ENCODE measurements at places on chromosomes 1 and 21.
A peak's percentile ranks its signal among the peaks of the same experiment; 100 is the strongest.

DNA sequence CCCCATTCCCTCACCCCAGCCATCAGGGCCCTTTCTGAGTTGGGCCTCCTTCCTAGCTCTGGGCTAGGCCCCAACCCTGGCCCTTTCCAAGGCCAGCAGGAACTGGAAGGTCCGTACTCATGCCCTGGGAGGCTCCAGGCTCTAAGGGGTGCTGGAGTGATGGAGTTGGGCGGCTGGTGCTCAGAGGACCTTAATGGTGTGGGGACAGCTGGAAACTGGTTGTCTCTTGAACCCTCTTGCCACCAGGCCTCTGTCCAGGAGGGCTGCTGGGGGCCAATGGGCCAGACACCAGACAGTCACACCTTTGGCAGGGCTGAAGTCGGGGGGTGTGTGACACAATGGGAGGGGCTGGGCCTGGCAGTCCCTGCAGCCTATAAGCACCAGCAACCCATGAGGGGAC lies 9.2 kb upstream of the PADI1 start:
- DNase-seq = no peak

GRCh38 chr1:21496063-21496462 lies 13.2 kb upstream of the ALPL start:
- no peak for DNase-seq

GRCh38 chr1:23908453-23909341 lies 4.5 kb downstream of the CNR2 start:
- DNase-seq = no peak

DNA sequence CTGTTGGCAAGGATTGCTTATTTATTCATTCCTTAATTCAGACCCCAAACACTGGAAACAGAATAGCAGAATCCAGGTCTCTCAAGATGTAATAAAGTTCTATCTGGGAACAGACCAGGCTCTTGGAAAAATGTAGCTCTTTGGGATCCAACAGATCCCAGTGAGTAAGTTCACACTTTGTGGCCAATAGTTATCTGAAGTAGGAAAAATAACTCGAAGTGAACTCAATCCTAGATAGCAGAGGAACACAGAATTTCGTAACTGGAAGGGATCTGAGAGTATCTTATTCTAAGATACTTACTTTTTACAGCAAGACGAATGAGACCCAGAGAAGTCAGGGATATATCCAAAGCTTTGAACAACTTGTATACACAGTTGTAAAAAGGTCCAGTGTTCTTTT lies 150.7 kb upstream of the CD34 start:
- DNase-seq = no peak

DNA sequence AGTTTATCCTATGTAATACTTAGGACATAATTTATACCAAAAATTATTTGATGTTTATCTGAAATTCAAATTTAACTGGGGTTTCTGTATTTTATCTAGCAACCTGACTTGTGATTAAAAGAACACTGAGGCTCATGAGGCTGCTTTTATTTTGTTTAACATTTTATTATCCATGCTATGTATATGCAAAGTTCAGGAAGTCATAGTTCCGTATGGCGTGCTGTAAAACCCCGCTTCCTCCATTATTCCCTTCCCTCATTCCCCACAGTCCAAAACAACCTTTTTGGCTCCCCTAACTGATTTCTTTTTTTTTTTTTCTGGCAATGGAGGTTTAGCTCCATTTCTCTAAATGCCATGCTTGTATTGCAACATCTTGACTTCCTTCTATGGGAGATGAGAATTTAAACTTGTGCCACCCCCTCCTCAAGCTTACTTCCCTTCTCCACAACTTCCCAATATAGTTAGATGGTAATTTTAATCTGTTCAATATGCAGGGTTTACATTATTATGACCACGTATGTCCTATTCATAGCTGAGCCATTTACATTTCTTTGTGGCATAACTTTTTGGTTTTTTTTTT lies 138.0 kb upstream of the DNAH14 start:
- DNase-seq = no peak

DNA sequence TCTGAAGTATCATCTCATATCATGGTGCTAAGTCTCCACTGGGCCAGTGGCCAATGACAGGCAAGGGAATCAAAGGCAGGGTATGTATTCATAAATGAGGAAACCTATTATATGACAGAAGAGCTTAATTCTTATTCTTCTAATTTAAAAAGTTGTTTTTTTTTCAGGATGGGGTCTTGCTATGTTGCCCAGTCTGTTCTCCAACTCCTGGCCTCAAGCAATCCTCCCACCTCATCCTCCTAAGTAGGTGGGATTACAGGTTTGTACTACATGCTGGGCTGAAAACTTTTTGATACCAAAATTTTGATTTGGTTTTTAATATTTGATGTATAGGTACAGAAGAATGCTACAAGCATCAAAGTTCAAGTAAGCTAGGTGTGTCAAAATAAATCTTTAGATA lies 35.0 kb downstream of the ATP8B2 start:
- no peak for DNase-seq

DNA sequence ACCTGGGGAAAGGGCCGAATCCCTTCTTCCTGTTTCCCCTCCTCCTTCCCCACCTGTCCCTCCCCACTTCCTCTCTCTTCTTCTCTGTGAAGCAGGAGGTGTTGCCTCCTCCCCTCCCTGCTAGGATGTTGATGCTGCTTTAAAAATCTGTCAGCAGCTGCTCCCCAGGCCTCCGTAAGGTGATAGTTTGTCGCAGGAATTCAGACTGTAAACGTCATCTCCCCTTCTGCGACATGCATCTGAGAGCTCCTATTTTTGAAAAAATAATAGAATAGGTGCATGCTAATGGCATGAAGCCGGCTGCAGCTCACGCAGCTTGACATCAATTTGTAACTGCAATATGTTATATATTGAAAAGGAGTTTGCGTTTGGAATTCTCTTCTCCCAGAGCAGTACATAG lies 70.1 kb downstream of the KAZN start:
- DNase-seq = no peak

DNA sequence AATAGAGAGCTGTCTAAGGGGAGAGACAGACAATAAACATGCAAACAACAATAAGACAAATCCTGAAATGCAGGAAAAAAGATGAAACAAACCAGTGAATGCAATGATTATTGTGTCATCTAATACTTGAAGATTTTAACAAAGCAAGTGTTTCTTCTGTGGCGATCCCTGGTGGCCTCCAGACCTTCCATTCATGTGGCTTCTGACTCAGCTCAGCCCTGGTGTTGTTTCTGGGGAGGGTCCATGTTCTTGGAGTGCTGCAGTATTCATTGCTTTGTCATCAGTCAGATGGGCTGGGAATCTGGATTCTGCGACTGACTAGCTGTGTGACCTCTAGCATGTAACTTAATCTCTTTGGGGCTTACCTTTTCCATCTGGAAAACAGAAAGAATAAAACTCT lies 1.5 kb upstream of the C2CD4D start:
- DNase-seq = peak; percentile 13

GRCh38 chr1:110515891-110516290 lies 3.1 kb downstream of the KCNA10 start:
- no peak for DNase-seq

DNA sequence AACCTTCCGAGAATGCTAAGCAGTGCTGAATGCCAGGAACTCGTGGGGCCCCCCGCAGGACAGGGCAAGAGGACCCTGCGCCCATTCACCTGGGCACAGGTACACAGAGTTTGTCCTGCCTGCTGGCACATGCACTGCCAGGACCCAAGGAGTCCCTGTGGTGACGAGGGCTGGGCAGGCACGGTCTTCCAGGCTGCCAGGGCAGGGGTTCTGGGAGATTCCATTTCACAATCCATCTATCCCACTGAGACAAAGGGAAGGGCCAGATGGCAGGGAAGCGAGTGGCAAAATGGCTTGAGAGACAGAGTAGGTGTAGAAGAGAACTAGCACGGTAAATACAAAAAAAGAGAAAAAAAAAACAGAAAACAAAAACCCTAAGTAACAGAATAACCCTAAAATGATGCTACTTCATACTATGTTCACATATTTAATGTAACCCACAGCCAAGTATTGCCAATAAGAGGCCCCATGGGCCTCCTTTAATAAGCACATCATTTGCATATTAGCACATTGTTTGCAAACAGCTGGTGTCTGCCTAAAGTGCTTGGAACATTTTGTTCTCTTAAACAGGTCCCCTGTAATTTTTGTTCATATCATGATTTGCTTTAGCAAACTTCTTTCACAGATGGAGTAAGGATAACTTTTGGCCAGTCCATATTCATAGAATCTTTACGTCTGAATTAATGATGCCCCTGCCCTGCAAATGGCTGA lies 83.8 kb downstream of the STUM start:
- DNase-seq = no peak

All from hypothalamus (tissue), 51 donors.